Activated CD8-positive, alpha-beta T cell treated with anti-CD3 and anti-CD28 coated beads for 36 hours (primary cell): ENCODE measurements at places on chromosomes 6 and 20. TPM values are rescaled to one million over a fixed set of nuclear protein-coding genes. Genes with fewer than 3 reads are reported as not detected.

- H3K27me3 ChIP-seq = peaks cover 29% of the 10 kb centered on the region
- H3K36me3 ChIP-seq = no peaks in the 10 kb centered on the region
- H3K4me1 ChIP-seq = peaks cover 23% of the 10 kb centered on the region
- DNase-seq = no peak
- no peak overlapping the region for H3K4me3 ChIP-seq
Measured at GRCh38 chr20:46205349-46205748, 87.2 kb downstream of the CD40 start.

GRCh38 chr20:1278993-1279392 is 12.9 kb downstream of the SNPH start:
- no peaks in the 10 kb centered on the region for H3K27me3 ChIP-seq
- H3K27ac ChIP-seq = no peak overlapping the region
- H3K36me3 ChIP-seq = no peaks in the 10 kb centered on the region
- peaks cover 34% of the 10 kb centered on the region for H3K4me1 ChIP-seq
- DNase-seq = no peak
- H3K4me3 ChIP-seq = no peak overlapping the region

DNA sequence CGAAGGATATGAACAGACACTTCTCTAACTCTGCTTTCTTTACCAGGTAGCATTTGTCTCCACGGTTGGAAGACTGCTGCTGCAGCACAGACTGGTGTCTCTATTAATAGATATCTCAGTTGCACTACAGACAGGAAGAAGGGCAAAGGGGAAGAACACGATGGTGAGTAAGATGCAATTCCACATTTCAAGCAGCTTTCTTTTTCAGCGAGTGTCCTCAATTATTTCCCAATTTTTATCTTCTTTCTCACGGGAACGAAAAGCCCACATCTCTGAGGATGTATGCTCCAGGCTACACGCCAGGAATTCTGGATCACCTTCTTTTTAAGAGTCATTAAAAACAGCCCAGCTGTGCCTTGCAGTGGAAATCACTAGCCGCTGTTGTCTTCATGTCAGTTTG is 311.6 kb upstream of the ECI2 start:
- H3K4me3 ChIP-seq = no peak overlapping the region
- H3K36me3 ChIP-seq = no peaks in the 10 kb centered on the region
- no peak for DNase-seq
- H3K4me1 ChIP-seq = no peaks in the 10 kb centered on the region
- H3K27me3 ChIP-seq = peaks cover 12% of the 10 kb centered on the region

GRCh38 chr20:50496773-50497385 is 13.3 kb upstream of the PTPN1 start:
- H3K4me1 ChIP-seq = peaks cover 21% of the 10 kb centered on the region
- H3K36me3 ChIP-seq = no peaks in the 10 kb centered on the region
- no peaks in the 10 kb centered on the region for H3K27me3 ChIP-seq
- DNase-seq = no peak

DNA sequence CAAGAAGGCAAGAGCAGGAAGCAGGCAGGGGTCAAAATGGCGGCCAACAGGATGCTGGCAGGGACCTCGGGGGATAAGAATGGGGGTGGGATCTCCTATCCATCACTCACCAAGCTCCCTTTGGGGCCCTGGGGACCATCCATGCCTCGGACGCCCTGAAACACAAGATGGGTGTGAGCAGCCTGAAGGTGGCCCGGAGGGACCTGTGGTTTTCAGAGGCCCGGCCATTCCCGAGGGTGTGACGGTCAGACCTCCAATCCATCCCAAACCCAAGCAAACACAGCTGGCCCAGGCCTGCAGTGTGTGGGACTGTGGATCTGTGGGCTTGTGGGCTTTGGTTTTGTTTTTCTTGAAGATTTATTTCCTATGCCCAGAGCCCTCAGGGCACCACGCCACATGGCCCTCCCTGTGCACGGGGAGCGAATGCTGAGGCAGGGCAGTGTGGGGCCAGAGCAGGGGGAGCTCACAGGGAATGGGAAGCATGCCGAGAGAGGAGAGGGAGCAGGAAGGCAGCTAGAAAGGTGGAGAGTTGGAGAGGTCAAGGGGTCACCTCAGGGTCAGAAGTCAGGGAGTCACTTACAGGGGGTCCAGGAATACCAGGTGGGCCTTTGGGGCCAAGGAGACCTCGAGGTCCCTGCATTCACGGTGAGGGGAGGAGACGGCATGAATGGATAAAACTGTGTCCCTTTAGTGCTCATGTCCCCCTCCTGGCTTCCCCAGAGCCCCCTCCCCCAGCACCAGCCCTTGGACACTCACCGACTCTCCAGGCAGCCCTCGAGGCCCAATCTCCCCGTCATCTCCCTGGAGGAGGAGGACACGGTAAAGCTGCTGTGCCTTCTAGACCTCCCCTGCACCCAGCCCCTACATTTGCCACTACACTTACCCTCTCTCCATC is 14.5 kb downstream of the COL11A2 start:
- no peaks in the 10 kb centered on the region for H3K27me3 ChIP-seq
- H3K36me3 ChIP-seq = peaks cover 3% of the 10 kb centered on the region
- H3K4me1 ChIP-seq = peaks cover 3% of the 10 kb centered on the region
- H3K4me3 ChIP-seq = no peak overlapping the region
- DNase-seq = no peak

- no peaks in the 10 kb centered on the region for H3K36me3 ChIP-seq
- H3K27ac ChIP-seq = no peak overlapping the region
- peaks cover 3% of the 10 kb centered on the region for H3K4me1 ChIP-seq
- peaks cover 21% of the 10 kb centered on the region for H3K27me3 ChIP-seq
- H3K4me3 ChIP-seq = no peak overlapping the region
Measured at GRCh38 chr6:69880601-69881000, 14.2 kb downstream of the COL19A1 start.

DNA sequence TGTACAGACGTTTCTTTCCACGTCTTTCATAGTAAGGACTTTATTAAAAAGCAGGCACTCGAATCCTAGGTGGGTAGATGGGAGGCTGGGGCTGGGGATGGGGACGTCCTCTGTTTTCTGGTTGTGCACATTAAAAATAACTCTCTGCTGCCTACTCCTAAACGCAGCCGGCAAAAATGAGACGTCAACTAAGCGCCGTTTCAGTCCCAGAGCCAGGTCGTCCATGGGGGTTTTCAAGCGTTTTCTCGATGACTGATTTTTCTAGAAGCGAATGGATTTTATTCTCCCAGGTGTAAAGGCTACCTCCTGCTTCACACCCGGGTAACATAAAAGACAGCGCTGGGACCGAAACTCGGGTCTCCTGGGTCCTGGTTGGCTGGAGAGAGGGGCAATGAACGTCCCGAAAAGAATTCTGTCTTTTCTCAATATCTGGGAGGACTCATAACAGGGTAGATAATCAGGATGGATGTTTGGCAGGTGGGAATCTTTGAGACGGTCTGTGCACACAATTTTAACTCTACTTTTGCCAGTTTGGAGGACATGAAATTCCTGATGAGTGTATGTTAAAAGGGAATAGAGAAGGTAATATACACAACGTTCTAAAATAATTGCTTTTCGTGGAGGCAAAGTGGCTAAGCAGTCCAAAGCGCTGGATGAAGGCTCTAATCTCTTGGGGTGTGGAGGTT is 25.2 kb downstream of the GPX6 start:
- peak; percentile 37 for DNase-seq
- H3K4me1 ChIP-seq = peaks cover 25% of the 10 kb centered on the region
- H3K27me3 ChIP-seq = peaks cover 56% of the 10 kb centered on the region

DNA sequence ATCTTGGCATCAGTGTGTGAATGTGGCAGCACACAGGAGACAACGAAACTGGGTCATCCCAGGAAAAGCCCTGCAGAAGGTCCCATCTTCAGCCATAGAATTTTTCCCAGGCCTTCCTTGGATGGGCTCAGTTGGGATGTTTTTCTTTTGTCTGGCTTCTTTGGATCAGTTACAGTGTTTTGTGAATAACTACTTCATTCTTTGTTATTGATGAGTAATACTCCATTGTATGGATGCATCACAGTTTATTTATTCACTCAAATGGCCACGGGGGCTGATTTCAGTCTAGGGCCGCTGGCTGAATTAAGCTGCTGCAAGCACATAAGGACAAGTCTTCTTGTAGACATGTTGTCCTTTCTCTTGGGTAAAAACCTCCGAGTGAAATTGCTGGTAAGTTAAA is 81.3 kb upstream of the CD93 start:
- no peaks in the 10 kb centered on the region for H3K4me1 ChIP-seq
- H3K4me3 ChIP-seq = no peak overlapping the region
- H3K36me3 ChIP-seq = no peaks in the 10 kb centered on the region
- DNase-seq = no peak
- no peak overlapping the region for H3K27ac ChIP-seq

DNA sequence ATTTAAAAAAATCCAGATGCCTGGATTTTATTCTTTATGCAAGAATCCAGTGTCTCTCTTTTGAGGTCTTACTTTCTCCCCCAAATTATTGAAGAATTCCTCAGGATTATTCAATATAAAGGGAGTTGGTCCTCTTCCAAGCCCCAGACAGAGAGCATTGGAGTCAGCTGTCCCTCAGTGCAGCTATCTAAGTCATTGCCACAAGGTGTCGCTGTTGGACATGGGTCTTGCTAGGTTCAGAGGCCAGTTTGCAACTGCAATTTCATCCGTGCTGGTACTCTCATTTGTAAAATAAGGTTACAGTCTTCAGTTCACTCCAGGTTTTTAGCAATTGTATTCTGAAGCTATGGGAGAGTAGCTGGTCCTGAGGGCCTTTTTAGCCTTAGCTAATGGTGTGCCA is 27.8 kb downstream of the CCN2 start:
- H3K4me1 ChIP-seq = no peaks in the 10 kb centered on the region
- peak; percentile 73 for DNase-seq
- H3K27me3 ChIP-seq = peaks cover 9% of the 10 kb centered on the region
- no peaks in the 10 kb centered on the region for H3K36me3 ChIP-seq

SASH1 gene
- 0.05 TPM for total RNA-seq

NCOA7 gene
- total RNA-seq = 44.9 TPM

ERGIC3 gene
- total RNA-seq = 94.3 TPM

POM121L2 gene
- total RNA-seq = not detected
